Stimulated activated CD8-positive, alpha-beta memory T cell treated with anti-CD3 and anti-CD28 coated beads, Interleukin-15, amount 100 ng/mL, for 24 hours (primary cell): ENCODE measurements at places on chromosomes 16 and 17.

DNA sequence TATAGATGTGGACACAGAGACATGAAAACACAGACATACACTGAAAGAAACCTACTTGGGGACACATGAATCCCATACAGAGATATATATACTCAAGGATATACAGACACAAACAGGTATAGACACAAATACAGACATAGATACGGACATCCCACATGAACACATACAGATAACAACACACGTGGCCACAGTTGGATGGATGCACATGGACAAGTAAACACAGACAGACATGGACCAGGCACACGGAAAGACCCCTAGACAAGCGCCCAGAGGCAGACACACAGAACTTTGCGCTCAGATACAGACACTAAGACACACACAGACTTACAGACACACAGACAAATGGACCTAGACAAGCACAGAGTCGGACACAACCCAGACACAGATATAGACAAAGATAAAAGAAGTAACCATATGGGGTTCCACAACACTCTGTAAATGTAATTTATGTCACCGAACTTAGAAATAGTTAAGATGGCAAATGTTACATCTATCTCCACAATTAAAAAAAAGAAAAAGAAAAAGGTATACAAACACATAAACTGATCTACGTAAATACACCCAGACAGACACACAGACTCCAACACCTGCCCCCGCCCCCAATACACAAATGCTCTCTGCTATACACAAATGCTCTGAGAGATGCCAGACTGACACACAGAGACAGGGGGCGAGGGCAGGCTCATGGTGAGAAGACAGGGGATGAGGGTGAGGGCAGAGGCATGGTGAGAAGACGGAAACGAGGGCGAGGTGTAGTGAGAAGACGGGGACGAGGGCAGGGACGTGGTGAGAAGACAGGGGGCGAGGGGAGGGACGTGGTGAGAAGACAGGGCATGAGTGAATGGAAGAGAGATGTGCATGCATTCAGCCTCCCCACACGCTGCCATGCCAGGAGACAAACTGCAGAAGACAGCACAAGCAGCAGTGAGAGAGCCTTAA lies 118.3 kb downstream of the SMG6 start:
- no peak for DNase-seq

DNA sequence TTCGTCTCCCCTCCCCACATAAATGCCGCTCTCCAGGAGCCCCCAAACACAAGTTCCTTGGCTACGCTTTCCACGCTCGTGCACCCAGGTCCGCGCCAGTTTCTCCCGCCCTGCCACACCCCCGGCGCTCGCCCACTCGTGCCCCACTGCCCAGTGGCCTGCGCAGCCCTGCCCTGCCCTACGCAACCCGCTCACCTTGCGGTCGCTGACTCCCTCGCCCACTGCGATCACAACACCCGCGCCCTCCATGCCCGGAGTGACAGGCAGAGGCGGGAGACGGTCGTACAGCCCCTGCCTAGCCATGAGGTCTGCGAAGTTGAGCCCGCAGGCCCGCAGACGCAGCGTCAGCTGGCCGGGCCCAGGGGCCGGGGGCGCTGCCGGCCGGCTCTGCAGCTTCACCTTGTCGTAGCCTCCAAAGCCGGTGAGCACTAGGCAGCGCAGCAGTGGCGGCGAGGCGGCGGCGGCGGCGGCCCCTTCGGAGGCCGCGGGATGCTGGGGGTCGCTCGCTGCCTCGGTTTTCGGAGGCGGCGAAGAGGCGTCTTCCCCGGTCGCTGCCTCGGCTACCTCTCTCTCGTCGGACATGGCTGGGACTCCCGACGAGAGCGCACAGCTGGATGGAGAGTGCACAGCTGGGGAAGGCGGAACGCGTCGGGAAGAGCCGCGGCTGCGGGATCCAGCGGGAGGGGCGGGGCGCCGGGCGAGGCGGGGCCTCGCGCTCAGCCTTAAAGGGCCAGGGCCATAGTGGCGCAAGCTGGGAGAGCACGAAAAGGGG lies at the start of gene VAT1:
Gene VAT1, minus strand, starts transcription at position 645 of the 772 bp plus-strand sequence. Its CDS starts 63 bp downstream, at position 582.
- DNase-seq = peak; percentile 47

GRCh38 chr17:29566473-29567303 lies at the start of gene ABHD15:
Gene ABHD15, minus strand, starts transcription at chr17:29567037. Its CDS starts 71 bp downstream, at chr17:29566966.
- no peak for DNase-seq

GRCh38 chr16:81627024-81627423 lies 152.1 kb upstream of the PLCG2 start:
- no peak for DNase-seq

- DNase-seq = no peak
Measured at GRCh38 chr17:74603037-74603635, 11.1 kb upstream of the CD300LD start.

- DNase-seq = no peak
Measured at GRCh38 chr16:77137045-77137444, 53.9 kb upstream of the MON1B start.

DNA sequence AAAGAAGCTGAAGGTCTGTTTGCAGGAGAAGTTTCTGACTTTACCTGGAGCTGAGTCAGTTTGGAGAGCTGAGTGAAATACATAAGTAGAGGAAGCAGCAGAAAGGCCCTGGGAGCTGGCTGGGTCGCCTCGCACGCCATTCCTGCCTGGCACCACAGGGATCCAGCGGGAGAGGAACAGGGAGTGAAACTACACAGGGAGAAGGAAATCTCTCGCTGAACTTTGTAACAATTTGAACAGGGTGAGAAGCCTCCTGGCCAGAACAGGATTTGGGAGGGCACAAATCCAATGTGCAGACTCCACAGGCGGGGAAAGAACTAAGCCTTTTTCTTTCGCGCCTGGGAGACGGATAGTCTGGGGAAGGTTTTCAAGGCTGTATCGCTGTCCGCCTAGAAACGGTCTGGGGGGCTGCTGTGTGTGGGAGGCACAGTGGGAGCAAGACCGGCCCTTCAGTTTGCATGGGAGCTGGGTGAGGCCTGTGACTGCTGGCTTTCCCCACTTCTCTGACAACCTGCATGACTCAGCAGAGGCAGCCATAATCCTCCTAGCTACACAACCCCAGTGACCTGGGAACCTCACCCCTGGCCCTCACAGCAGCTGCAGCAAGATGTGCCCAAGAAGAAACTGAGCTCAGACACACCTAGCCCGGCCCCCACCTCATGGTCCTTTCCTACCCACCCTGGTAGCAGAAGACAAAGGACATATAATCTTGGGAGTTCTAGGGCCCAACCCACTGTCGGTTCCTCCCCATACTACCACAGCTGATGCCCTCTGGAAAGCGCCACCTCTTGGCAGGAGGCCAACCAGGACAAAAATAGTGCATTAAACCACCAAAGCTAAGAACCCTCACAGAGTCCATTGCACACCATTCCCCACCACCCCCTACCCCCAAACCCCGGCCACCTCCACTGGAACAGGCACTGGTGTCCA lies 778.6 kb downstream of the KCNJ2 start:
- no peak for DNase-seq

DNA sequence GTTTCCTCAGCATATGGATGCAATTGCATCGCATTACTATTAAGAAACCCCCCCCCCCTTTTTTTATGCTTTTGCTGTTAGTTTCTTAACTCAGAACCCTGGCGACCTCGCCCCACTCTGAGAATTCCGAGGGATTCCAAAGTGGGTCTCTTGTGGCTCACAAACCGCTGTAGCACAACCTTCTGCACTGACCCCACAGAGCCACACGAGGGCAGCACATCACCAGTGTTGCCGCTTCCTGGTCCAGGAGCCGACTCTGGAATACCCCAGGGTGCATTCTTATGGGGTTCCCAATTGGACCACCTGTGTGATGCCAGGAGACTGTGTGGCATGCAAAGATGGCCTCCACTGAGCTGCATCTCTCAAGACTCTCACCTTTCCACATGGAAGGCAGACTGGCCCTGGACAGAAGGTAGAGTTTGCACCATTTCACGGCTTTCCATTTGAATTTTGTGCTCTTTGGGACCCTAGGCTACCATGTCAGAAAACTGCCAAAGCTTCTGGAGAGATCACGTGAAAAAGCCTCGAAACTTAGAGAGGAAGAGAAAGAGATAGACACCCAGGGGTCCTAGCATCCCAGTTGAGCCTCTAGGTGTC lies 432.7 kb upstream of the ASIC2 start:
- no peak for DNase-seq

DNA sequence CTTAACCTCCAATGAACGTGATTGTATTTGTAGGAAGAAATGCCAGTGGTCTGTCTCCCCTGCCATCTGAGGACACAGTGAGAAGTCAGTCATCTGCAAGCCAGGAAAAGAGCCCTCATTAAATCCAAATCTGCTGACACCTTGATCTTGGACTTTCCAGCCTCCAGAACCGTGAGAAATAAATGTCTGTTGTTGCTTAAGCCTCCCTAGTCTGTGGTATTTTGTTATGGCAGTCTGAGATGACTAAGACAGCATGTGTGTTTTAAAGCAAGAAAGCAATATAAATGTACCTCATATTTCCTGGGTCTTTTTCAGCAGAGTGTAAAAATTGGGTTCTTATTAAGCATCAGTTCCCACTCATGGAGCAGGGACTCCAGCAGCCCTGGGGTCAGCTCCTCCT lies 177.9 kb upstream of the NLRP1 start:
- no peak for DNase-seq

DNA sequence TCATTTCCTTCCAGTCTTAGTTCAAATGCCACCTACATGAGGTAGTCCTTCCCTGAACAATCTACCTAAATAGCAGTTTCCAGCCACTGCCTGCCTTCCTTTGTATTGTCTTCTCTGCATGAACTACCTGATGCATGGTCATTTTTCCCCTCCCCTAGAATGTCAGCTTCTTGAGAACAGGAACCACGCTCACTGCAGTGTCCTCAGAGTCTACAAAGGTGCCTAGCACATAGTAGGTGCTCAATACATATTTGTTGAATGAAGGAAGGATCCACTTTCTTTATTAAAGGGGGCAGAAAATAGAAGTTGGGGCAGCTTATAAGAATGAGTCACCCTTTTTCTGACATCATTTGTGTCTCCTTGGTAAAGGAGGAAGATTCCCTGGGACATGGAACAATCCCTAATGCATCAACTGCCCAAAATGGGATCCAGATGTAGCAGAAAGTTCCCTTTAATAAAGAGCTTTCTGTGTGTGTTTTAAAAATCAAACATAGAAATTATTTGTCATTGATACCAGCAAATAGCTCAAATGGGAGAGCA lies 4.4 kb upstream of the CYLD start:
- no peak for DNase-seq

- DNase-seq = no peak
Measured at GRCh38 chr17:74272731-74273201, 1.3 kb upstream of the DNAI2 start.

GRCh38 chr16:31493506-31494125 lies 10.7 kb downstream of the SLC5A2 start:
- DNase-seq = no peak

DNA sequence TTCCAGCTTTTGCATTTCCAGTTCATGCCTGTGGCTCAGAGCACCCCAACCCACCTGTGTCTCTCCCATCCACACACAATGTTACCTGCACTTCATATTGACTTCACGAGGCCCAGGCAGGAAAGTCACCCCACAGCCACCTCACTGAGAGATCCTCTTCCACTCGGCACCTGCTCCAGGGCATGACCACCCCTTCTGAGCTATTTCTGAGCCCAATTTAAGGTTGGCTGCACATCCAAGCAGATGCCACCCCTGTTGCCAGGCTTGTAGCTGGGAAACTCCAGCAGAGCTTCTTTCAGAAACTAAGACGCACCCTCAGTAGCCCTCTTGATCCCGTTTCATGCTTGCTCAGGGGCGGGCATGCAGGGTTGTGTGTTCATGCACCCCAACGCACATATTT lies 88.4 kb downstream of the SOCS1 start:
- DNase-seq = no peak

DNA sequence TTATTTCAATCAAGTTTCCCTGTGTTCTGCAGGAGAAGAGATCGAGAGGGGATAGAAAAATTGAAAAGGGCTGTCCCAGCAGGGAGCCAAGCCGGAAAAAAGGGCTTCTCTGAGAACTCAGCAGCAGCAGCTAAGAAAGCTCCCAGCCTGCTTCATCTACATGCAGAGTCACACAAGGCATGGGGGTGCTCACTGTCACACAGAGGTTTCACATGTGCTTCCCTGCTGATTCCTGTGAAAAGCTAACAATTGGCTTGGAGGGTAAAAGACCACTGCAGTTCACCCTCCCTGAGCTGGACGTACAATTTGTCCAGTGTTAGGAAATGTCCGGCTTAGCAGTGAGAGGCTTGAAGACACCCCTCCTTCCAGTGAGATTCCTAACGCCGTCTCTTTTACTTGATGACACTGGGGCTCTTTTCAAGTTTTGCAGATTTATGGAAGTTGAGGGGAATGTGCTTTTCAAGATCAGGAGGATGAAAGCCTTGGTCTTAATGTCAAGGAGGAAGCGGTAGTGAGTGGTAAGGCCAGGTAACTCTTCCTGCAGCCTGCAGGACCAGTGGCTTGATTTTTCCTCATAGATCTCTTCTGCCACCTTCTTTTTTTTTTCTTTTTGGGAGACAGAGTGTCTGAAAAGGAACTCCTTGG lies 85.6 kb downstream of the WNT3 start:
- DNase-seq = no peak

DNA sequence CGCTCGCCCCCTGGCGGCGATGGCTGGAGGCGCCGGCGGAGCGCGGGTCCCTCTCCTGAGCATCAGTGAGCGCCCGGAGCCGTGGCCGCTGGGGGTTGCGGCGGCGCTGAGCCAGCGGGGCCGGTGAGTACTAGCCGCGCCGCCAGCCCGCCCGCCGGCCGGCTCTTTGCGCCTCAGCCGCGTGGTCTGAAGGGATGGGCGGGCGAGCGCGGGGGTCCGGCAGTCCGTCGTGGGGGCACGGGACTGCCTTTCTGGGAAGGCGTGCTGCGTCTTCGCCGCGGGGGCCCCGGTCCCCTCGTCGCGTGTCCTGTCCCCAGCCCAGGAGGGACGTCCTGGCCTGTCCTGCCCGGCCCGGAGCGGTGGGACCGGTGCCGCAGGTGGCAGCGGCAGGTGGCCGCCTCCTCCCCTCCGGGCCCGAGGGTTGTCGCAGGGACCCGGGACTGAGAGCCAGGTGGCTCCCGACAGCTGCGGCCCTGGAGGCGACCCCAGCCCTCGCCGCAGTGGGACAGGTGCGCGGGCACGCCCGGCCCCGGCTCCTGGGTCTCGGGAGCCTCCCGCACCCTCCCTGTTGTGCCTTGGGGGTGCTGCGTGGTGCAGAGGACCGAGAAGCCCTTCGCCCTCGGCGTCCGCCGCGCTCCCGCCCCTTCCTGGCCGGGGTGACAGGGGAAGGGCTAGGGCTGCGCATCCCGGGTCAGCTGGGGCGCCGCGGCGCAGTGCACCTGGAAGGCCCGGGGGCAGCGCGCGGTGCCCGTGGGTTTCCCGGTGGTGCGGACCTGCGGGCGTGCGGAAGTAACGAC lies at the start of gene SPECC1:
Gene SPECC1, plus strand, starts transcription at position 58 of the 797 bp plus-strand sequence. CDS start 87,293 bp downstream, outside the sequence.
- DNase-seq = peak; percentile 91
